ENCODE measurements at places on chromosomes 11 and 22.

DNA sequence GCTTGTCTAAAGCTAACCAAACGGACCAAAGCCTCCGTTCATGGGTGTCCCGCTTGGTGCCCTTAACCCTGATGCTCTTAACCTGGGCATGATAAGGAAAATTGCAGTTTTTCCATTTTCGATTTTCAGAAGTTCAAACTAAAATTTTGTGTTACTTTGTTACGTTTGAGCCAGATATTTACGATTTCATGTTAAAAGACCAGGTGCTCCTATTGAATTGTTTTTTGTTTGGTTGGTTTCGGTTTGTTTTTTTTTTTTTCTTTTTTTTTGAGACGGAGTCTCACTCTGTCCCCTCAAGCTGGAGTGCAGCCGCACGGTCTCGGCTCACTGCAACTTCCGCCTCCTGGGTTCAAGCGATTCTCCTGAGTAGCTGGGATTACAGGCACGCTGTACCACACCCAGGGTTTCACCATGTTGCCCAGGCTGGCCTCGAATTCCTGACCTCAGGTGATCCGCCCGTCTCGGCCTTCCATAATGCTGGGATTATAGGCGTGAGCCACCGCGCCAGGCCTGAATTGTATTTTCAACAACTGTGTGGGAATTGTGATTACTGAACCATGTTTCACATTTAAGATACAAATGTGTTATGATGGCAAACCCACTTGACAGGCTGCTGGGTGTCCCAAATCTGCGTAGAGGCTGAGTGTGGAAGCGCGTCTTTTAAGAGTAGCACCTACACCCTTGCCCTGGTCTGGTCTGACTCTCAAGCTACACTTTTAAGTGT is 864 bp upstream of the USP28 start:
- DNase-seq = peak; percentile 43

DNA sequence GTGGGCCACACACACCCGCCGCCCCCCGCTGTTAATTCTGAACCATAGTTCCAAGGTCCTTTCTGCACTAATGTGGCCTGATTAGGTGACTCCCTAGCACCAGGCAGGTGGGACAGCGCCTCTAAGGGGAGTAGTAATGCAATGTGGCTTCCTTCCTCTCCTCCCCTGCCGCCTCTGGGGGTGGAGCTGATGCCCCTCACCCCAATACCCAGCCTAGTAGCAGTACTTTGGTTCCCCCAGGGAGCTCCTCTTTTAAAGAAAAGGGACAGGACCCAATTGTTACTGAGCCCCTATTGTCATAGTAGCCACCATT is 14.4 kb downstream of the RTN4RL2 start:
- DNase-seq = no peak

DNA sequence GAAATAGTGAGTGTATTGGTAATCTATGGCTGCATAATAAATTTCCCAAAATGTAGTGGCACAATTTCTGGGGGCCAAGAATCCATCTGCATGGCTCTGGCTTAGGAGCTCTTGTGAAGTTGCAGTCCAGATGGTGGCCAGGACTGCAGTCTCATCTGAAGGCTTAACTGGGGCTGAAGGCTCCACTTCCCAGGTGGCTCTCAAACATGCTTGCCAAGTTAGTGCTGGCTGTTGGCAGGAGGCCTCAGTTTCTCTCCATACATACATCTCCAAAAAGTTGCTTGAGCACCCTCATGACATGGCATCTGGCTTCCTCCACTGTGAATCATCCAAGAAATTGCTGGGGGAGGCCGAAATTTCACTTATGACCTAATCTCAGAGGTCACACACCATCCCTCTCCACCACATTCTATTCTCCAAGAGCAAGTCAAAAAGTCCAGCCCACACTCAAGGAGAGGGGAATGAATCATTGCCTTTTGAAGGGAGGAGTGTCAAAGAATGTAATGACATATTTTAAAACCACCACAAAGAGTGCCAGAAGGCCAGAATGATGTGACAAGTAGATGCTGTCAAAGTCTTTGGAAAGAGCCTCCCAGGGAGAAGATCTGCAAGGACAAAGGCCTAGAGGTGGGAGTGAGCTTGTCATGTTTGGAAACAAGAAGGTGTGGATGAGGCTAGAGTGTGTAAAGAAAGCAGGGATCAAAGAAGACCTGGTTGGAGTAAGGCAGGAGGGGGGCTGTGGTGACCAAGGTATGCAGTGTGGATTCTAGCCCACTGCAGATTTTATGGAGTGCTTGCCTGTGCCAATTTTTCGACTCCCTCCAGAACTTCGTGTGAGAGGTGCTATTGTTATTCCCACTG is 566.2 kb downstream of the MIAT start:
- no peak for DNase-seq

DNA sequence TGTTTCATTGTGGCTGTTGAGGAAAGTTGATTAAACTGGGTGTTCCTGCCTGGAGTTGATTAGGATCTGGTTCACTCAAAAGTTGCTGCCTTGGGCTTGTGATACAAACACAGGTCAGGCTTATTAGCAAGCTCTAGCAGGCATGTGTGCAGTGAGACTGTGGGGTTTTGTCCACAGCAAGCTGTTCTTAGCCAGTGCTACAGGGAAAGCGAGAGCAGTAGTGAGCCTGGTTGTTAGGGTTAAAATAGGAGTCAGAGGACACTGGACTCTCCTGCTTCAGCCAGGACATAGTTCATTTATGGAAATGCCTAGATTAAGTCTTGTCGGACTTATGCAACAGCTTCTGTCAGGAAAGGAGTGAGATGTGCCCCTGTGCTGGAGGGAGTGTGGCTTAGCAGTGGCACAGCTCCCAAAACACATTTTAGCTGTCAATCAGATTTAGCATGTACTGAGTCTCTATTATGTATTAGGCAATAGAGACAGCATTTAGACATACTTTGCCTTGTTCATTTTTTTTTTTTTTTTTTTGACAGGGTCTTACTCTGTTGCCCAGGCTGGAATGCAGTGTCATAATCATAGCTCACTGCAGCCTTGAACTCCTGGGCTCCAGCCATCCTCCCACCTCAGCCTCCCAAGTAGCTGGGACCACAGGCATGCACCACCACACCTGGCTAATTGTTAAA is 8.7 kb downstream of the SNRPD3 start:
- DNase-seq = no peak

DNA sequence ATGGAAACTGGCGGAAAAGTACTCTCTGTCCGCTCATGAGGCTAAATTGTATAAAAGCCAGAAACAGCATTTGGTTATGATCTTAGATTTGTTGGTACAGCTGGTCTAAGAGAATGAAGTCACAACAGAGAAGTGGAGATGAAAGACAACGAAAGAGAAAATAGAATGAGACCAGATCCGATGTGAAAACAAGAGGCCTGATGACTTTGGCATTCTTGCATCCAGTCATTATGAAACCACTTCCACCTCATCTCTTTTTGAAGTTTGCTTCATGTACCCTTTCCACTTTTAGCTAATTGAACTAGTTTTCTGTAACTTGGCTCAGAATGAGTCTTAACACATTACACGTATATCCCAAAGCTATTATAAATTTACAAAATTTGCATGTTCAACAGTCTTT is 1431.7 kb downstream of the LRRC4C start:
- DNase-seq = no peak

GRCh38 chr11:35040221-35040942 is 98.6 kb upstream of the CD44 start:
- DNase-seq = no peak

- DNase-seq = peak; percentile 68
Observed at GRCh38 chr11:12889243-12889642, 119.9 kb upstream of the RASSF10 start.

DNA sequence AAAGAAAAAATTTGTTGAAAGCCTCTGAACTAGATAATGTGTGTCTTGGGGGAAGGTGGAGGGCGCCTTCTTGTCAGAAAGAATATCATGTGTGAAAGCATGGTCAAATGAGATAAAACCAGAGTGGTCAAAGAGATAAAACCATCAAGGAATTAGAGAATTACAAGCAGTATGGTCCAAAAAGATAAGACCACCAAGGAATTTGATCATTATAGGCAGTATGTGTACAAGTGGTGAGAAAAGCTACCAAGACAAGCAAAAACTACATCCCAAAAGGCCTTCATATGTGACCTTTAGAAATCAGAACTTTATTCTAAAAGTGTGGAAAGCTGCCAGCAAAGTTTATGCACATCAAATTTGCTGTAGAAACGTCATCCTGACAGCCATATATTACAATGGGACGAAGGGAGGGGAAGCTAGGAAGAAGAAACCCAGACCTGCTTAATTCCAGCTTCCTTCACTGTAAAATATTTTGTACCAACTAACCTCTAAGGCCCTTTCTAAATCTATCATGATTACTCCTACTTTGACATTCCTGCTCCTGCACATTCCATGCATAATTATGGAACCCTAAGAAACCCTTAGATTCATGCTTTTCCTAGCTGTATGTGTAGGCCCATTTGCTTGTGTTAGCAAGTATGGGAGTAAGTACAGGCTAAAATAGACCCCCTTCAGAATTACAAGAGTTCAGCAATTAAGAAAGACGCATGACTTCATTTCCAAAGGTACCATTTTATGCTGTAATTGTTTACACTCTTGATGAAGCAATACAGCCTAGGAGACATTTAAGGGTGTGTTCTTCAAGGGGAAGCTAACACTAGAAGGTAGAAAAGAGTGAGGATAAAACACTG is 51.6 kb downstream of the LGR4 start:
- DNase-seq = no peak

DNA sequence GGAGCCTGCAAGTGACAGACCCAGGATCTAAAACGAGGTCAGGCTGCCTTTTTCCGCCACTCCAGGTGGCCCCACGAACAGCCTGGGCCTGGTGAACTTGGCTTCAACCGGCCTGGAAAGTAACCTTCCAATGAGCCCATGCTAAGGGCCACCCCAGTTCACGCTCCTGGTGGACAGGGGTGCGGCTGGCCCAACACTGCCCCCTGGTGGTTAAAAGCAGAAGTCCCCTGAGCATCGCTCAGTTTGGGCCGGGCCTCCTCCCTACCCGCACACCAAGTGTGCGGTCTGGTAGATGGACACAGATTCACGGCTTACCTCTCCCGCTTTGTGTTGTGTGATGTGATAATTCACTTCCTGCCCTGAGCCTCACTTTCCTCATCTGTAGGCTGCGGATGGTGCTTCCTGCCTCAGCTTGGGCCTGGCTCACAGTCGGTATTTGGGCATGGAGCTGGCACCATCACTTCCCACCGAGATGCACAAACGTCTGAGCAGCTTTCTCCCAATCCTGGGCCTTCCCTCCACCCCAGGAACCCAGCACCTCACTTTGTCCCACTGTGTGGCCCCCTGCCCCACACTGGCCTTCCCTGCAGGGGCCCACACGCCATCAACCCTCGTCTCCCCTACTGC is 13.7 kb upstream of the SEC14L3 start:
- DNase-seq = peak; percentile 72

- no peak for DNase-seq
Observed at GRCh38 chr11:17280494-17281127, 4.1 kb downstream of the NUCB2 start.

DNA sequence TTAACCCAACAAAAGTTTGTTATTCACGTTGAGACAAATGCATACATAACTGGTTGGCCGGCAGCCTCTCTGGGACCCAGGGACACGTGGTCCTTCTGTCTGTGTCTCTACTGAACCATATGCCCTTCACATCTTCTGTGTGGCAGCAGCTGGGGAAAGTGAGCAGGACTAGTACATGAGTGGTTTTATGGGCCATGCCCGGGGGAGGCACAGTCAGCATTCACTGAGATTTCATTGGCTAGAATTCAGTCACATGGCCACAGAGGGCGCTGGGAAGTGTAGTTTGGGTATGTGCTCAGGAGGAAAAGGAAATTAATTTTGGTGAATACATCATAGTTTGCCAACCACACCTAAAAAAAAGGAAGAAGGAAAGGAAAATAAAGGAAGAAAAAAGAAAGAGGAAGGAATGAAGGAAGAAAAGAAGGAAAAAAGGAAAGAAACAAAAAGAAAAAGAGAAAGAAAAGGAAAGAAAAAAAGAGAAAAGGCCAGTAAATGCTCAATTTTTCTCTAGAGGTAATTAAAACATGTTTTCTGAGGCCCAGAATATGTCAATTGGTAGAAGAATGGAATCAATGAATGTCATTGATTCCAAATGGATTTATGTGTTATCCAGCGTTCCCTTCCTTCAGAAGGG is 55.9 kb upstream of the KIRREL3 start:
- DNase-seq = no peak

DNA sequence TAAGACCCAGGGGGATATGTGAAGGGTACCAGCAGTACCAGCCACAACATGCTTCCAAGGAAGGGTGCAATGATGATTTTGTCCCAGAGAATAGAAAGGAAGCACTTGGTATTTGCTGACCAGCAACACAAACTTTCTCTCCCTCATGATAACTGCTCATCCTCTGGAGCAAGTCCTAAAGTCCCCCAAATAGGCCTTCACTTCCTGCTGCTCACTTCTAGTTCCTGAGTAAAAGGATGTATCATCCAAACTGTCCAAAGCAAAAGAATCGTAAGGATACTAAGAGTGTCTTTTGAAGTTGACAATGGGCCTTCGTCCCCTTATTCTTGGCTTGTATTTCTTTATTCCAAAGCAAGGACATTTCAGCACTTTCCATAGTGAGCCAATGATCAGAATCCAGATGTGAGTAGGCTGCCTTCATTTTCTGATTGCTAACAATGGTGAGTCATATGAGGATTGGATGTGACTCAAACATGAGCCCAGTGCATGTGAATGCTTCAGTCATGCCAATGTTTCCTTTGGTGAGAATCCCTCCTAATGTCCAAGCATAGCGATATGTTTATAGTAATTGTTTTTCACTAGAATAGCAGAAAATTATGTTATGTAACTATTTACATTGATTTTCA is 243.4 kb upstream of the POU2AF2 start:
- DNase-seq = no peak

GRCh38 chr11:60985991-60986915 is 14.8 kb downstream of the CD6 start:
- DNase-seq = no peak

DNA sequence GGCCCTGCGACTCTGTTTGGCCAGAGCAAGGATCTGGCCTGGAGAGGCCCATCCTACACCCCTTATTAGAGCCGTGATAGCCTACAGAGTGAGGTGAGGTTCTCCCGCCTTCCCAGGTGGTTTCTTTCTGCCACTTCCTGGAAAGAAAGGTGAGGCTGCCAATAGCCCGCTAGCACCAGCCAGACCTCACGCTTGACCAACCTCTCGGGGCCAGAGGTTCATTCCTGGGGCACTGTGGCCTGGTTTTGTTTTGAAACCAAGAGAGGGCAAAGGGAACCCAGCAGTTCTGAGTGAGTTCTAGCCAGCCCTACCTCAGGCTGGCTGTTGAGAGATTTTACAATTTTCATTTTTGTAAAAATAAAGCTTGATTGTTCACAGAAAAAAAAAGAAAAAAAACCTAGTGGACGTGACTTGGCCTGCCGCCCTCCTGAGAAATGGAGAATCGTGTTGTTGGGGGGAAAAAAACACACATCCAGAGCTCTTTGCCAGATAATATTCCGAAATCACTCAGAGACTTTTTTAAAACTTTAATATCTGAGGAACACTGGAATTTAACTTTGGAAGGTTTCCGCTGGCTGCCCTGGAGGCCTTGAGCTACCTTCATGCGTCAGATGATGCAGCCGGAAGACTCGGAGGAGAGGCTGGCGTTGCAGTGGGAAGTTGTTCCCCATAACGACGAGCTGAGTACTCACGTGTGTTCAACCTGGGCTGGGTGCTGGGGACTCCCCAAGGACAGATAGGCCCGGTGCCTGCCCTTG is 84.5 kb downstream of the BCR start:
- peak; percentile 67 for DNase-seq

DNA sequence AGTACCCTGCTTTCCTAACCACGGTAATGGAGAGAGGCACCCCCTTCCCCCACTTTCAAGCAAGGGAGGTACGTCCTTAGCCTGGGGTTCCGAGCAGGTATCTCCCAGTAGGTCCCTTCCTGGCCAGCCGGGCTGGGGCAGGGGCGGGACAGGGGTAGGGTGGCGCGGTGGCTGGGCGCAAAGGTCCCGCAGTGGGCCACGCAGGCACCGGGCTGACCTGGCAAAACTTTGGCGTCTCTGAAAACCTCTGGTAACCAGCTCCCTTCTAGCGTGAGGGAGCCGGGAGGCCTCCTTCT is 323 bp upstream of the P2RY2 start:
- DNase-seq = no peak

Data from ovary (tissue), 10 donors.